ENCODE measurements at places on chromosomes 12 and 14.

DNA sequence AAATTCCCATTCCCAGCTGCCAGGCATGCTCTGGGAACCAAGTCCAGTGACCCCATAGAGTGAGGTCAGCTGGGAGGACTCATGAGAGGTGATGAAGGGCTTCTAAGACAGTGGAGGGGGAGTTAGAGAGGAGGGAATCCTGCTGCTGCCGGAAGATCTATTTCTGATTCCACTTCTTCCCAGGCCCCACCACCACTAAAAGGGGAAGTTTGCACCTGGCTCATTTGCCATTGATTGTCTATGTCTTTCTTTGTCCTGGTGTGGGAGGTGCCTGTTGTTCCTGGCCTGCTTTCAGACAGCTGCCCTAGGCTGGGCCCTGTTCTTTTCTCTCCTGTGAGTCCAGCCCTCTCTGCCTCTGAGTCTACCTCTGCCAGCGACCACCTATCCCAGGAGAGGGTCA, 3.0 kb upstream of the KRT6A start:
- no peak for DNase-seq

- DNase-seq: no peak
These were observed 10.7 kb downstream of the VDR start for GRCh38 chr12:47894068-47894467.

- no peak for DNase-seq
These were observed 190.8 kb upstream of the CNOT2 start for GRCh38 chr12:70052476-70052875.

DNA sequence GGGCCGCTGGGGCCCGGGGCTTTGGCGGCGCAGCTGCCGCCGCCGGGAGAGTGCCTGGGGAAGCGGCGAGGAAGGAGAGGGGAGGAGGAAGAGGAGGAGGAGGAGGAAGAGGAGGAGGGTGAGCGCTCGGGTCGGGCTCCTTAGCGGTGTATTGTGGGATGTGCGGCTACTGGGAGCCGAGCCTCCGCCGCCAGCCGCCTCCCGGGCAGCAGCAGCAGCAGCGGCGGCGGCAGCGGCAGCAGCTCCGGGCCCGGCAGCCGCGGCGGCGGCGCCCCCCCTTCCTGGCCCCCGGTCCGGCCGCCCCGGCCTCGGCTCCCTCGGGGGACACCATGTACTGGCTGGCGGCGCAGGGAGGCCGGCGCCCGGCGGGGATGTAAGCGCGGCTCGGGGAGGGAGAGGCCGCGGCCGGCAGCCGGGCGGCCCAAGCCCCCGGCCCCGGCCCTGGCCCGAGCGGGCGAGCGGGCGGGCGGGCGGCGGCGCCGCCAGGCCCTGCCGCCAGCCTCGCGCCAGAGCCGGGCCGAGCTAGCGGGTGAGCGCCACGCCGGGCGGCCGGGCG, at the start of gene SETD1B:
Gene SETD1B, plus strand, starts transcription at position 149 of the 556 bp plus-strand sequence. CDS start 729 bp downstream, outside the sequence.
- DNase-seq: no peak

GRCh38 chr12:26636710-26637328, 196.2 kb downstream of the ITPR2 start:
- no peak for DNase-seq

GRCh38 chr12:104003596-104003995, 37.9 kb downstream of the TDG start:
- no peak for DNase-seq

DNA sequence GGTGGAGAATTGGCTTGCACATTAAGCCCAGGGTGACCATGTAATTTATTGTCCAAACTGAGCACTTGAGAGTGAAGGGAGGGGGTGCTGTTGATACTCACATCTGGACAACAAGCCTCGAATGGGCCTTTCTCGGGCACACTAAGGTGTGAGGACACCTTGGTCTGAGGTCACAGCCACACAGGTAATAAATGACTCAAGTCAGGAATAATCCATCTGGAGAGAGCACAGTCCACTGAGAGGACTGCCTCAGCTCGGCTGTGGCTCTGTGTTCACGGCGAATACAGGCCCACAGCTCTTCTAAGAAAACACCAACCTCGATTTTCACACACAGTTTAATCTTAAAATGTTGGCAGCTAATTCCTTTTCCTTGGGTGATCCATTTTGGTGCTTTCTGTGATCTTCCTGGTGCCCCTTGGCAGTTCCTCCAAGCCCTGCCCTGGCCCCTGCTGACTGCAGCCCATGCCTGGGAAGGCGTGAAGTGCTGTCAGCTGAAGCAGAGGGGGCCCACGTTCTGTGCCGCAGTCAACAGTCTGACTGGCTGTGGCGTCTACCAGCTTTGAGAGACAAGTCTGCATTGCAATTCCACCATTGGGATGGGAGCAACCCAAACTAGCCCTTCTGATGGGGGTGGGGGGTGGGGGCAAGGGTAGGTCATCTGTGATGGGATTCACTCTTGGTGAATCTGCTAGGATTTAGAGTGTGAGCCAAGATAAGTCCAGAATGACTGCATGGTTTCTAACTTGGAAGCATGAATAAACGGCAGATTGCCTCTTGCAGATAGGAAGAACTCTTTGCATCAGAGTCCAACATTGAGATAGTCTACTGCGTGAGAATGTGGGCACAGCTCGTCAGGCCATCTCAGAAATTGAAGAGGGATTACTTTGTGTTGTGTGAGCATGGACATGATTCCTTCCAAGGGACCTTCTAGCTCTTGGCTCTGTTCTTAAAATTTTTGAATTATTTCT, 42.8 kb downstream of the ZNF664 start:
- no peak for DNase-seq

DNA sequence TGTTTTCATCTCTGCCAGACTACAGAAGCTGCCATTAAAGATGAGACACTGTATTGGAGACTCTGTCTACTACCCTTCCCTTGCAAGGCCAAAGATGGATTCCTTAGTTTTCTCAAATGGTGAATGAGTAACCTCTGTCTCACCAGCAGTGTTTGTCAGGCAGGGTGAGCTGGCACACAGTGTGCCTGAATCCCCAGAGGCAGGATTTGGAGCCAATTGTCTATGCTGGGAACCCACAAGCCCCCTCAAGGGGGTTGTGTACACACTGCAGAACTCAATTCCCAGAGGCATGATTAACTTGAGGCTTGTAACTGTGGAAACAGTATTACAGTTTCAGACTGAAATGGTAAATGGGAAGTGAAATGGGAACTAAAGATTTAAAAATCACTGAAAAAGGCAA, 136.8 kb upstream of the PTPRB start:
- DNase-seq: no peak

DNA sequence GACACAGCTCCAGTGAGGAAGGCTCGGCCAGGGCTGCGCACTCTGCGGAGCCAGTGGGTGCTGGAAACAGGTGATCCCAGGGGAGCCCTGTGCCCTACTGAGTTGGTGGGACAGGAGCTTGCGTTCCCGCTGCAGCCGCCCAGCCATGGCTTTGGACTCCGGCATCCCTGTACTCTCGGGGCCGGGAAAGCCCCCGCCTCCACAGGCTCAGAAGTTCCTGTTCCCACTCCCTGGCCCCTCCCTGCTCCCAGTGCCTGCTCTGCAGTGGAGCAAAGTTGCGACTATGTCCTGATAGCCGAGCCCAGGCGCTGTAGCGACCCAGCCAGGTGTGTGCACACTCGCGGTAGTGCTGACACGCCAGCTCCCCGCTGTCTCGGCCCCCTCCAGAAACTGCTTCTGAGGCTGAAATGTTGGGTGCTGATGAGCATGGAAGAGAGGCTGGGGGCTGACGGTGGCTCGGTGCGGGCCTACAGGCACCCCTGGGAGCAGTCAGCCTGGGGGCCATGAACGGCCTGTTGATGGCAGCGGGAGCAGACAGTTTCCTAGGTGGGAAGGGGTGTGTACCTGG, 344.6 kb upstream of the MGAT4C start:
- no peak for DNase-seq

- no peak for DNase-seq
These were observed 3.2 kb upstream of the MIA2 start for GRCh38 chr14:39230416-39231035.

- no peak for DNase-seq
These were observed 64.2 kb upstream of the OVCH1 start for GRCh38 chr12:29561664-29562071.

DNA sequence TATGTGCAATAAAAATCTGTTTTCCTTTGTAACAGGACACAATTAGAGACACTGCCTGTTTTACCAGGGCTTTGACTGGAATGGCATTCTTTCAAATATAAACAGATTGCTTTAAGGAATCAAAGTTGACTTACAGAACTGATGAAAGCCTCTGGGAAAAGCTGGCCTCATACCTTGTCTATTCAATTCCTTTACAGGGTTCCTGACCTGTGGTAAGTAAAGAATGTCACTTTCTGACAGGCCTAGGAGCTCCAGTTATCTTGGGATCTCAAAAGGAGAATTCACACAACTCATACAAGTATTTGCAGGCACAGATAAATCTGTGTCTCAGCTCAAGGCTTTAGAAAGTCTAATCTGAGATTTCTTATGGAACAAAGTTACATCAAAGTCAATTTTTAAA, 88.4 kb downstream of the BCAT1 start:
- no peak for DNase-seq

- DNase-seq: no peak
These were observed 1.0 kb downstream of the SMARCD1 start for GRCh38 chr12:50086148-50086547.

DNA sequence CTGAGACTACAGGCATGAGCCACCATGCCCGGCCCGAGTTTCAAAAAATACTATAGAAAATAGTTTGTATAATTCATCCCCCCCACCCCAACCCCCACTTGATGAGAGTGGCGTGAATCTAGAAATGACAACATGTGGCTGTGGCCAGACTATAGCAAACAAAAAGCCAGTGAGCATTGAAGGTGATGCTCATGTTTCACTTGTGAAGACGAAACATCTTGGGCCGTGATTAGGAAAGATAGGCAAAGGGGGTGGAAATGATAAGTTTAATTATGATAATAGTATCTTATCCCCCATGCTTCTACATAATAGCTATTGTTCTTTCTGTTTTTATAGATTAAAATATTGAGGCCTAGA, 8.5 kb downstream of the BORCS5 start:
- DNase-seq: no peak

DNA sequence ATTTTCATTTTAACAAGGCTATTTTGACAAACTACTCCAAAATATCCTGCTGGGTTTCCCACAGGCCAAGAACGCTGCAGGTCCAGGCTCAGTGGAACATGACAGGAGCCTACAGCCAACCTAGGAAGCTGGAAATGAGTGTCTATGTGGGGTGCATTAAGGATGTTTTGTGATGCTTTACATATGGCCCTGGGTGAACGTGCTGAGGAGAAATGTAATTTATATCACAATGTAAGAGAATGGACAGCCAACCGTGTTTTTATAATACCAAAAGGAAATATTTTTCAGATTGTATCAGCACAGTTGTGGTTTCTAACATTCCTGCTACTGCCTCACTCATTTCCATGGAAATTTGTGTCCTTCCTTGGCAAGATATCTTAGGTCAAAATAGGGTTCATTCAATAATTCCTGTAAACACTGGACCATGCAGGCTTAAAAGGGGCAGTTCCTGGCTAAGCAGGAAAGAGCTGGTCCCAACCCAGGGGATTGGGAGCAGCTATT, 51.5 kb downstream of the ST8SIA1 start:
- DNase-seq: no peak

GRCh38 chr14:63483315-63483714, 59.9 kb downstream of the PPP2R5E start:
- no peak for DNase-seq

- DNase-seq: no peak
These were observed 58.9 kb upstream of the OVCH1 start for GRCh38 chr12:29556363-29556762.

All from activated CD8-positive, alpha-beta memory T cell treated with anti-CD3 and anti-CD28 coated beads for 1 hour (primary cell).